ENCODE measurements at places on chromosomes 11 and 22. TPM values are rescaled to one million over a fixed set of nuclear protein-coding genes. Genes with fewer than 3 reads are reported as not detected.
A peak's percentile ranks its signal among the peaks of the same experiment; 100 is the strongest.

The TST gene
- 32.2 TPM for total RNA-seq

The GRAP2 gene
- 1.2 TPM for total RNA-seq

The ILK gene
- total RNA-seq = 218 TPM

The RASL10A gene
- 1.5 TPM for total RNA-seq

DNA sequence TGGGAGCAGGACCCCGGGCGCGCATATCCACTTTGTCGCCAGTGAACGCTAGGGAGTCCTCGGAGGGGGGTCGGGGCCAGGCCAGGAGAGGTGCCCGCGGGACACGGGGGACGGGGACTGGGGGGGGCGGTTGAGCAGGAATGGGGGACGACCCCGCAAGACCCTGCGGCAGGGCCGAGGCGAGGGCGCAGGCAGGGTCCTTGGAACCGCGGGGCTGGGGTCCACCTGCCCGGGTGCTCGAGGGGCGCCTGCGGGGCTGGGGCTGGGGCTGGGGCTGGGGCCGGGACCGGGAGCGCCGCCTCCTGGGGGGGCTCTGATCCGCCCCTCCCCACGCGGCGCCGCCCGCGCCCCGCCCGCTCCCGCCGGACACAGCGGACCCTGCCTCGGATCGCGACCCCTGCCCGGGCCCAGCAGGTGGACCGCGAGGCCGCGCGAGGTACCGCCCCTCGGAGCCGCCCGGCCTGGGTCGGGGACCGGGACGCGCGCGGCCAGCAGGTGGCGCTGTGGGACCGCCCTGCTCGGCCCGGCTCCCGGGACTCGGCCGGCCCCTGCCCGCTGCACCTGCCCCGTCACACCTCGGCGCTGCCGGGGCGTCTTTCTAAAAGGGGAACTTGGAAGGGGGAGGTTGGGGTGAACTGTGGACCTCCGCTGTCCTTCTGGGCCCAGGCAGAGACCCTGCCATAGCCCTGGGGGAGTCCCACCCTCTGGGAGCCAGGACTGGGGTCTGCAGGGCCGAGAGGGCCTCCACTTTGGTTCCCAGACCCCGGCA, 11.0 kb downstream of the CRELD2 start:
- H3K27ac ChIP-seq = no peak overlapping the region
- no peaks in the 10 kb centered on the region for H3K27me3 ChIP-seq
- H3K4me1 ChIP-seq = peaks cover 3% of the 10 kb centered on the region
- H3K4me3 ChIP-seq = no peak overlapping the region
- H3K36me3 ChIP-seq = peaks cover 2% of the 10 kb centered on the region
- DNase-seq = no peak

- peak; percentile 3 for DNase-seq
- no peaks in the 10 kb centered on the region for H3K27me3 ChIP-seq
- peaks cover 6% of the 10 kb centered on the region for H3K4me1 ChIP-seq
- no peaks in the 10 kb centered on the region for H3K36me3 ChIP-seq
- no peak overlapping the region for H3K27ac ChIP-seq
- no peak overlapping the region for H3K4me3 ChIP-seq
Measured at GRCh38 chr11:69567951-69568808, 72.8 kb upstream of the CCND1 start.

DNA sequence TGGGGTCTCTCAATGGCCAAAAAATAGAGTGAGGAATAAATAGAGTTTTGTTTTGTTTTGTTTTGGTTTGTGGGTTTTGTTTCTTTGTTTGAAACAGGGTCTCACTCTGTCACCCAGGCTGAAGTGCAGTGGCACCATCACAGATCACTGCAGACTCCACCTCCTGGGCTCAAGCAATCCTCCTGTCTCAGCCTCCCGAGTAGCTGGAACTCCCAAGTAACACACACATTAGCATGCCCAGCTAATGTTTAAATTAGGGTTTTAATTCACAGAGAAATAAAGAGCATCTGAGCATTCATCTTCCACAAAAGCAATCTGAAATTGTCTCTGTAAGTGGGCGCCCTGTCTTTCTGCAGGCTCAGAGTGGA, 9.2 kb upstream of the IFITM3 start:
- no peak overlapping the region for H3K27ac ChIP-seq
- no peaks in the 10 kb centered on the region for H3K27me3 ChIP-seq
- peaks cover 13% of the 10 kb centered on the region for H3K4me1 ChIP-seq
- DNase-seq = no peak

The C11orf21 gene
- total RNA-seq = not detected

GRCh38 chr11:117941976-117942654, 12.9 kb upstream of the TMPRSS13 start:
- H3K4me1 ChIP-seq = no peaks in the 10 kb centered on the region
- no peak overlapping the region for H3K4me3 ChIP-seq
- H3K27me3 ChIP-seq = no peaks in the 10 kb centered on the region
- DNase-seq = peak; percentile 3
- no peak overlapping the region for H3K27ac ChIP-seq

The PLAAT5 gene
- total RNA-seq = 0.36 TPM

GRCh38 chr22:22588485-22589164, 29.6 kb upstream of the PRAME start:
- no peak for DNase-seq
- no peak overlapping the region for H3K4me3 ChIP-seq
- peaks cover 2% of the 10 kb centered on the region for H3K27me3 ChIP-seq
- no peaks in the 10 kb centered on the region for H3K36me3 ChIP-seq

DNA sequence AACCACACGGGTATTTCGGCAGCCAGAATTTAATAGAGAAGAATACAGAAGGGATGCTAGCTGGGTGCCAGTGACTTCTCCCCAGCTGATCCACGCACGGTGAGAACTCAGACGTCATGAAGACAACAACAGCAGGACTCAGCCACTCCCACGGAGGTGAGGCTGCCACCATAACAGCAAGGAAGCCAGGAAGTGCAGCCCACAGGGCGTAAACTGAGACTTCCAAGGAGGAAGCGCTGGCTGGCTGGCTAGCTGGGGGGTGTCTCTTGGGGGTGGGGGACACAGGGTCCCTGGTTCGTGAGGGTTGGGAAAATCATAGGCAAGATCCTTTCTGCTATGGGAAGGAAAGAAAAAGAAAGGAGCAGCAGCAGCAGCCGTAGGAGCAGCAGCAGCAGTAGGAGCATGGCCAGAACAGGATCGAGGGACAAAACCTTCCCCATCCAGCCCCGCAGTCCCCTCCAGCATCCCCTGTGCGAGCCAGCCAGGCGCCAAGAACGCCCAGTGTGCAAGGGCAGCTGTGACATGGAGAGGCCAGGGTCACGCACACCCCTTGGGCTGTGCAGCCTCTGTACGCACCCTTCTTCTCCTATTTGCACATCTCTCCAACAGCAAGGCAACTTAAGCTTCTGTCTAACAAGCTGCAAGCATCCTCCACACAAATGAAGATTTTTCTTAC, 49.6 kb upstream of the SHANK2 start:
- H3K4me3 ChIP-seq = no peak overlapping the region
- no peaks in the 10 kb centered on the region for H3K36me3 ChIP-seq
- H3K27me3 ChIP-seq = peaks cover 3% of the 10 kb centered on the region
- H3K4me1 ChIP-seq = peaks cover 15% of the 10 kb centered on the region

The MMP12 gene
- not detected for total RNA-seq

The MAPK8IP2 gene
- total RNA-seq = 4.7 TPM

Data from astrocyte (in vitro differentiated cells and primary cell).